GM23248 (cell line): ENCODE measurements at places on chromosomes 5 and 9.

GRCh38 chr9:629146-629545, 212.4 kb upstream of the DMRT1 start:
- no peak for DNase-seq

DNA sequence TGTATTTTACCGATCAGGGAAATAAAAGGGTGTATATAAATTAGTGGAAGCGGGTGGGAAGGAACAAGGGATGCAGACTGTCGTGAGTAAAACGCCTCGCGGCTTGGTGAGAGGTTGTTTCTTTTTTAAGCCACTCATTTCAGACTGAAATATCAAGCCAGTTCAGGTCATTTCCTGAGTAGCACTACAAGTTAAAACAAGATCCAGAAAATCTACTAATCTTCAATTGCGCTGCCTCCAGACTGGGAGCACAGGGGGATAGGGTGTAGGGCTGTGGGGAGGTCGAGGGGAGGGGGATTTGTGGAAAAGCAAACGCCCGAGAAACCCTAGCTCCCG, 140.8 kb downstream of the TSSK1B start:
- peak; percentile 65 for DNase-seq

GRCh38 chr5:151067632-151068432, 13.0 kb downstream of the TNIP1 start:
- peak; percentile 19 for DNase-seq

GRCh38 chr5:57532513-57533497, 50.2 kb upstream of the ACTBL2 start:
- DNase-seq: peak; percentile 76
